Fibroblast of gingiva (primary cell): ENCODE measurements at places on chromosomes 5 and 9.

GRCh38 chr9:69453746-69454145 lies 128.7 kb downstream of the ENTREP1 start:
- no peak for DNase-seq

DNA sequence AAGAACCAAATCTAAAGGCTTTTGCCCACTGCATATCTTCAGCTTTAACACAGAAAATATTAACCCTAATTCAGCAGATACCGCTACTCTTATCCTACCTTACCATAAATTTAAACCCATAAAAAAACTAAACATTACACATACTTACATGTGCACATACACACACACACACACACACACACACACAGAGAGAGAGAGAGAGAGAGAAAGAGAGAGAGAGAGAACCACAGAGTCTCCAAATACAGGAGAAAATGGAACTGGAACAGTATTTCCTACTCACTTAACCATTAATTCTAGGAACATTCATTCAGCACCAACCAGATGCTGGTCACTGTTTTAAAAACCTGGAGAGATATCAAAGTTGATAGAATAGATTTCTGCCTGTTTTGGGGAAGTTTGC lies 53.7 kb downstream of the EFNA5 start:
- DNase-seq: no peak

GRCh38 chr5:143013176-143013891 lies 243.2 kb downstream of the ARHGAP26 start:
- no peak for DNase-seq

- no peak for DNase-seq
Observed at GRCh38 chr5:109394806-109395205, 15.0 kb downstream of the PJA2 start.

DNA sequence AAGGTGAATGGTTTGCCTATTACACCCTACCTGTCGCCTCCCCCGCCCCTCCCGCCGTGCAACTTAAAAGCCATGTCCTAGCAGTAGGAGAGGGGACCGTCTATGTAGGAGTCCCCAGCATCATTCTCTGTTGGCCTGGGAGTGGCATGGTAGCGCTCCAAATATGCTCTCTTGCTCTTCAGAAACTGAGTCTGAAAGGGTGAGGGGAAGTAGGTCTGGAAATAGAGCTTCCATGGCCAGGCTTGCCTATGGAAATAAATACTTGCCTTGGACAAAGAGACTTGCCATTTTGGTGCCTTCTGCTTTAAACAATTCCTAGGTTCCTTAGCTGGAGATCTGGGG lies 1.4 kb downstream of the RGS7BP start:
- no peak for DNase-seq

DNA sequence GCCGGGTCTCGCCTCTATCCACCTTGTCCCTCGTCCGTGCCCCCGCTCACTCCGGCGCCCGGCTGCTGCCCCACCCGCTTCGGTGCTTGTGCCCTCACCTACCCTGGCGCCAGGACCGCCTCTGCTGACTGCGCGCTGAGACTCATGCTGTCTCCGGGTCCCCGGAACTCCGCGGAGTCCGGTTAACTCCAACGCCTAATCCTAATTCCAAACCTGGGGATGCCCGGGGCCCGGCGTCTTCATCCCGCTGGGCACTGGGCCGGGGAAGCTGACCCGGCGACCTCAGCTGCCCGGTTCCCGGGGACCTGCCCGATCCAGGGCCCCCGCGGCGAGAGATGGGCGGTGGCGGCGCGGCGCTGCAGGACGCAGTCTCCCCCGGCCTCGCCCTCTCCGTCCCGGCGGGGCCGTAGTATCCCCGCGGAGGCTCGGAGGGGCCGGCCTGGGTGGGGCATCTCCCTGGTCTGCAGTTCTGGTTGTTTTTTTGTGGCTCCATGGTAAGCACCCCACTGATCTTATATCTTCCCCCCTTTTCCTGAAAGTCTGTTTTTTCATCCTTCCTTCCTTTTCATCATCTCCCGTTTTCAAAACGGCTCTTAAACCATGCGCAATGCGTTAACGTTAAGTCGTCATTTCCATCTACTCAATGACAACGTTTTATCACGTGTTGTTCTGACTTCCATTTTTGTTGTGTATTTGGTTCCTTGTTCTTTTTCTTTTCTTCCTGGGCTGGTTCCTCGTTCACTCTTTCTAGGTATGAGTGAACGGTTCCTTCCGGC lies 41.1 kb upstream of the PLEKHG4B start:
- DNase-seq: no peak
